ENCODE measurements at places on chromosomes 7 and 10.

DNA sequence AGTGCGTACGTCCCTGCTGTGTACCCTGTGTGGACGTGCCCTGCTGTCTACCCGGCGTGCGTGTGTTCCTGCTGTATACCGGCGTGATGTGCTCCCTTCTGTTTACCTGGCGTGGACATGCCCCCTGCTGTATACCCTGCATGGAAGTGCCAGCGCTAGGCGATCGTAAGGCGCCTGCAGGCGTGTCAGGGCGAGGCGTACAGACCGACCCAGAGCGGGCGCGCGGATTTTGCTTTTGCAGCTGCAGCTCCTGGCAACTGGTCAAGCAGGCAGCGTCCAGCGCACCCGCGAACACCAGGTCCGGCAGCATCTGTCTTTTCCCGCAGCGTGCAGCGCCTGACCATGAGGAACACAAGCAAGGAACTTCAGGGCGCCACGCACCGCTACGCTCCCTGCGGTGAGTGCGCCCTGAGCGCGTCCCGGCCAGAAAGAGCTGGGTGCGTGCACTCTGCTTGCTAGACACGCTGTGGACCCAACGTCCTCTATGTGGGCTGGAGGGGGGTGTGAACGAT lies 680 bp downstream of the C7orf57 start:
- DNase-seq: peak; percentile 26

DNA sequence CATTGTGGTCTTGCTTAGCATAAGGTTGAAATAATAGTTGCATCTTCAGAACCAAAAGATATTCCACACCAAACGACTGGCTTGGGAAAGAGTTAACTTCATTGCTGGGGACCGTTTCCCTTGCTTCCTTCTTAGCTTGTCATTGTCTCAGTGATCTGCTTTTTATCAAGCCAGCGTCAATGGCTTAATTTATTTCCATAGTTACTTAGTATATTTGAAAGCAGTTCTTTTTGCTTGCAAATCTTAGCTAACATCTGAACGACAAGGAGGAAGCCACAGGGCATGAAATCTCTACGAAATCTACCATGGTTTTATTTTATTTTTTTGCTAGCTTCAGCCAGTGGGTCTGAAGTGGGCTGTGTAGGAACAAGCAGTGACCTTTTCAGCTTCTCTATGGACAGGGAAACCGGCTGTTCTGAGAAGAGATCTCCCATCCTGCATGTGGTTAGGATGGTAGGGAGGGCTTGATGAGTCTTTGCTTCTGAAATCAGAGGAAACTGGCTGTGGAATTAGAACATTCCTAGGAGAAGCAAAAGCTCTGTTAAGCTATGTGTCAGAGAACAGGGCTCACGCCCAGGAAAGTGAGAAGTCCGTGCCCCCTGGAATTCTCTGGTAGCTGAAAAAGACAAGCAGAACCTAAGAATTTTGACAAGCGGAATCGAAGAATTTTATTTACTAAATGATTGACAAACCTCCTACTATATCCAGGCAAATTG lies 8.0 kb downstream of the SLC18A2 start:
- no peak for DNase-seq

DNA sequence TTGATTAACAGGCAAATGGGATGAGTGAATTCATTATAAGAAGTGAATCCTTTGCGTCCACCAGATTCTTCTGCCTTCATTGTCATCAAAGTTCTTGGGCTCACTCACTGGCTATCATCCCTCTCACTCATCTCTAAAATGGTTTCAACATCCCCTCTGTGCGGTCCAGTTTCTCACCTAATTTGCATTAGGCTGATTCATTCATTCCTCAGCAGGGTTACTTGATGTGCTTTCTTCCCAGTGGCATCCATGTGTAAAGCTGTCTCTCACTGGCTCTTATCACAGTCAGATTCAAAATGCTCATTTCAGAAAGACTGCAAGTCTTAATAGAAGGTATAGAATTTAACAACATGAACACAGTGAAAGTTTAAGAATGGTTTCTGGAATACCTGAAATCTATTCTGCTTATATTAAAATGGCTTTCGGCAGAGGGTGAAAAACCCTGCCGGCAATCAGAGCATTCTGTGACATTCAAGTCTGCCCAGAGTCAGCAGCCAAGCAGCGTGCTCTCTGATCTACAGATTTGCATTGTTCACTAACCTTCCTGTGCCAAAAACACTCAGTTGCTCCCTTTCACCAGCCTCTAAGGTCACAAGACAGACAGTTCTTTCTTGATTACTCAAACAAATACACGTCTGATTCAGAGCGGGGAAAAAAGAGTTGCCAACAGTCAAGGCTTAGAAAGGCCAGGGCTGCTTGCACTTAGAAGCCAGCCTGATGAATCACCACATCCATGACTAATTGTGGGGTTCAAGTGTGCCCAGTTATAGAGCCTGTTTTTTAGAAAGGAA lies 106.7 kb downstream of the TES start:
- no peak for DNase-seq

GRCh38 chr7:91280185-91280584 lies 16.0 kb downstream of the FZD1 start:
- DNase-seq: no peak

GRCh38 chr10:93074147-93074596 lies 479 bp downstream of the CYP26A1 start:
- no peak for DNase-seq
